ENCODE measurements at places on chromosomes 6 and 20.
A peak's percentile ranks its signal among the peaks of the same experiment; 100 is the strongest.

DNA sequence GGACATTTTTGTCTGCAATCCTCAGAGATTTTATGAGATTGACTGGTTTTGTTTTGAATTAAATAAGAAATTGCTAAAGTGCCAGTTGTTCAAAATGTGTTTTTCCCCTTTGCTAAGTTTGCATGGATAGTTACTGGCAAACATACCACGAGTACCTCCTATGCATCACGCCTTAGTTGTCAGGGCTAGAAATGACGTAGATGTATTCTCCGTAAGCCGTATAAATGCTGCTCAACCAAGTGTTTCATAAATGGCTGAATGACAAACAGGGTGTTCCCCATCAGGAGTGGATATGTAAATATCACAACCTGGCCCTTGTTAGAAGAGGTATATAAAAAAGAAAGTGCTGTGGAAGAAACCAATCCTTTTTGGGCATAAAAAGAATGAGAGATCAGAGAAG, 341.1 kb upstream of the ZFP64 start:
- no peak for DNase-seq

GRCh38 chr6:159981403-159982245, 12.7 kb downstream of the IGF2R start:
- peak; percentile 38 for DNase-seq

DNA sequence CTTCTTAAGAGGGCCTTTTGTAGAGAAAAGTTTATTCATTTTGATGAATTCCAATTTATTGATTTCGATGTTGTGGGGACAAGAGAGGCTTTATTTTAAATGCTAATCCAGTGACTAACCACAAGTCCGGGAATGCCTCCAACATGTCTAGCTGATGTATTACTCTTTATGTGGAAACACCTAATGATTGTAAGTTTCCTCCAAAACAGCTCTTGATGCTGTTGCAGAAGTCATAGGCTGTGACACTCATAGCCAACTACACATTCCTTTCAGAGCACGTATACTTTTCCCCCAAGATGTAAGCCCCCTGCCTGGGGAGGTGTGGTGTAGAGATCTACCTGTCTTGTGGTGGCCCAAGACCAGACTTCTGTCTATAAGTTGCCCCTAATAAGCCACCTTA, 61.3 kb upstream of the RNF24 start:
- DNase-seq, result no peak

DNA sequence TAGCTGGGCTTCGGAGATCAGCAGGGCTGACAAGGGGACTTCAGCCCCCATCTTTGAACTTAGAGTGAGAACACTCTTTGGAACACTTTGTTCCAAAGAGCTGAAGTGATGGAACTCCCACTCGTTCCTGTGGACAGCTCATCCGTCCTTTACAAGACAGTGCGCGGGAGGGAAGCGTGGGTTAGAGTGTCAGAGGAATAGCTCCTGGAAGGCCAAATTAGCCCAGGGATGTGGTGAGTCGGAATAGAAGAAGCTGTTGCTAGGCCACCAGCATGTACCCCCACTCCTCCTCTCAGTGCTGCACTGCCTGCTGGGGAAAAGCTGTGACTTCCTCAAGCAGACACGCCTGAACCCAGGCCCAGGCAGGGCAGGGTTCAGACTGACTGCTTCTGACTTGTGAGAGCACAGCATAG, 1.7 kb downstream of the SDCBP2 start:
- no peak for DNase-seq

- peak; percentile 66 for DNase-seq
These were observed 20.7 kb upstream of the TRIM27 start for GRCh38 chr6:28944412-28944865.

DNA sequence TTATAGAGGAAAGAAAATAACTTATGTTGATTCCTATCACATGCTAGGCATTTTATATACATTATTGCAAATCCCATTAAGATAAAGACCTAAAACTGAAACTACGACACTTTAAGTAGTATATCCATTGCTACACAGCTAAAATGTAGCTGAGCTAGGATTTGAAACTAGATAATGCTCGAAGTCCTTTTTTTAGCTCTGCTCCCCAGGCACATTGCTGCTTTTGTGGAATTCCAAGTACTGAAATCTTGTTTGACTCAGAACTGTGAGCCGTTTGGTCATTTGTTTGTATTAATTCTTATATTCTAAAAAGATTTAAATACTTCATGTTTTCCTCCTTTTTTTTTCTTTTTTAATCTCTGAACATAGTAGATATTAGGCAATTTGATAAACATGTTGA, 644.8 kb downstream of the HACE1 start:
- no peak for DNase-seq

GRCh38 chr6:109445382-109445781, 4.9 kb downstream of the SMPD2 start:
- DNase-seq, result no peak

- DNase-seq, result no peak
These were observed 49.9 kb downstream of the PIGU start for GRCh38 chr20:34626992-34627391.

- no peak for DNase-seq
These were observed 196.3 kb downstream of the KHDC1L start for GRCh38 chr6:73028893-73029450.

- DNase-seq, result no peak
These were observed 161.4 kb downstream of the CD109 start for GRCh38 chr6:73857341-73857890.

DNA sequence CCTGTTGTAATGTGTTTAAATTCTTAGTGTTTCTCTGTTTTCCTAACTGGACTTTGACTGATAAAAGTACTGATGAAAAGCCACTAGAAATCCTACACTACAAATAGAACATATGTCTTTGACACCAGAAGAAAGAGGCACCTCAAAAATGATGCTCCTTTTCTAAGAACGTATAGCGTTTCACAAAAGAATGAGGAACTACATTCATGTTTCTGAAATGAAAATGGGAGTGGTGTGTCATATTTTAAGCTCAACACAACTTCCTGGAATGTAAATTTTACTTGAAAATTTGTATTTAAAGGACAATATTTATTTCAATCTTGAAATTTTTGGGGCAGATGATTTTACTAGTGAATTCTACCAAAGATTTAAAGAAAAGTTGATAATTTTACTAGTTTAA, 35.3 kb downstream of the KIAA0408 start:
- no peak for DNase-seq

DNA sequence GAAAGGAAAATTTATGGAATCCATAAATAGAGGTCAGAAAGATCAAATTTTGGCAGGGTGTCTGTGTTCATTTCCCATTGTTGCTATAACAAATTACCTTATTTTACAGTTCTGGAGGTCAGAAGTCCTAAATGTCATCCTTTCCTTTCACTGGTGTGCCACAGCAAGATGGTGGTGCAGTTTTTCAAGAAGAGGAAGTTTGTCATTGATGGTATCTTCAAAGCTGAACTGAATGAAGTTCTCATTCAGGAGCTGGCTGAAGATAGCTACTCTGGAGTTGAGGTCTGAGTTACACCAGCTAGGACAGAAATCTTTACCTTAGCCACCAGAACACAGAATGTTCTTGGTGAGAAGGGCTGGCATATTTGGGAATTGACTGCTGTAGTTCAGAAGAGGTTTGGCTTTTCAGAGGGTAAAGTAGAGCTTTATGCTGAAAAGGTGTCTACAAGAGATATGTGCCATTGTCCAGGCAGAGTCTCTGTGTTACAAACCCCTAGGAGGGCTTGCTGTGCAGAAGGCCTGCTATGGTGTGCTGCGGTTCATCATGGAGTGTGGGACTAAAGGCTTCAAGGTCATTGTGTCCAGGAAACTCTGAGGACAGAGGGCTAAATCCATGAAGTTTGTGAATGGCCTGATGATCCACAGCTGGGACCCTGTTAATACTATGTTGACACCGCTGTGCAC, 7.2 kb upstream of the CCNC start:
- DNase-seq, result no peak

GRCh38 chr6:53975941-53976615, 135.2 kb upstream of the MLIP start:
- DNase-seq, result no peak

GRCh38 chr6:141552031-141552430, 580.7 kb upstream of the GJE1 start:
- DNase-seq, result no peak

DNA sequence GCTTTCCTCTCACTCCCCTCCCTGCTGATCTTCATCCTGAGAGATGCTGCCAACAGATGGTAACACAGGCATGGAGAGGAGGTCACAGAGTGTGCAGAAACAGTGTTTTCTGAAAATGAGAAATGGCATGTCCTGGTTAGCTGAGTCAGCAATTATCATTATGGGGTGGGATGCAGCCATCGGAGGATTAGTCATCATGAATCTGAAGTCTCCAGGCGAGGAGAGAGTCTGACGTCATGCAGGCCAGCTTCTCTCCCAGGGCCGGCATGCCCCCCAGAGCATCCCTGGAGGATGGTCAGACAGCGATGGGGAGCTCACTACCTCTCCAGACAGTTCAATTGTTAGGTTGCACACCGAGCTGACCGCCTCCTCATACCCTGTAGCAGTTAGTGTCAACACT, 4.7 kb upstream of the GTSF1L start:
- DNase-seq, result no peak

- DNase-seq, result no peak
These were observed 55.1 kb downstream of the MYLK4 start for GRCh38 chr6:2695454-2696095.

DNA sequence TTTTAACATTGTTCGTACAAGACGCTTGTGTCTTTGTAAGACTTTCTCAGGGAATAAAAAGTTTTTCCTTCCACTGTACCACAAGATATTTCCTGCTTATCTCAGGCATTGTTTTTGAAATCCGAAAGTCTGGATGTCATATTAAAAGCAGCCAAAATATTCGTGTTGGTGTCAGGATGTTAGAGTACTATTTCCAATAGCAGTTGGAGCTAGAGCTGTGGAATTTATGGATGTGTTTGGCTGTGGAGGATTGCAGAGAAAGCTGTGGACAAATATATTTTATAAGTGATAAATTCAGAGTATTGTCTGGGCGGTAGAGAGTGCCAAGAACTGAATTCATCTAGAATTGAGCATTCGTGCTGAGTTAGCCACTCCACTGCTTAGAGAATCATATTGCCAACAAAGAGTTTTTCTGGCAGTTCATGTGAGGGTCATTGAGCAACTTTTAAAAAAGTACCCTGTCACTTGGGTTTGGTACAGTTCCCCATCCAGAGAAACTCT, 57.7 kb downstream of the ZDHHC14 start:
- DNase-seq, result no peak

GRCh38 chr6:134967711-134968110, 17.8 kb upstream of the ALDH8A1 start:
- DNase-seq, result no peak

DNA sequence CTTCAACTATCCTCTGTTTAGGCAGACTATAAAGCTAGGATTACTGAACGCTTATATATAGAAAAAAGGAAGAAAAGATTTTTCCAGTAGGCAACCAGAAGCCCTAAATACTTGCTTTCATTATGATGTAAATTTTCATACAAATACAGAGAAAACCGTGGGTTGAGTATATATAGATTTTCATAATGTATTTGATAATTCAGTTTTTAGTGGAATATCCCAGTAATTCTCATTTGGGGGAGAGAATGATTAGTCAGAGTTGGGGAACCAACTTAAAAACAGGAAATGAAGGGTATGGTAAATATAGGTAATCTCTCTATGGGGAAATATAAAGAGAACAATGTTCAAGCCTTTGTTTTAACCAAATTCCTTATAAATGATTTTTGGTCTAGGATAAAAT, 154.0 kb upstream of the CITED2 start:
- no peak for DNase-seq

DNA sequence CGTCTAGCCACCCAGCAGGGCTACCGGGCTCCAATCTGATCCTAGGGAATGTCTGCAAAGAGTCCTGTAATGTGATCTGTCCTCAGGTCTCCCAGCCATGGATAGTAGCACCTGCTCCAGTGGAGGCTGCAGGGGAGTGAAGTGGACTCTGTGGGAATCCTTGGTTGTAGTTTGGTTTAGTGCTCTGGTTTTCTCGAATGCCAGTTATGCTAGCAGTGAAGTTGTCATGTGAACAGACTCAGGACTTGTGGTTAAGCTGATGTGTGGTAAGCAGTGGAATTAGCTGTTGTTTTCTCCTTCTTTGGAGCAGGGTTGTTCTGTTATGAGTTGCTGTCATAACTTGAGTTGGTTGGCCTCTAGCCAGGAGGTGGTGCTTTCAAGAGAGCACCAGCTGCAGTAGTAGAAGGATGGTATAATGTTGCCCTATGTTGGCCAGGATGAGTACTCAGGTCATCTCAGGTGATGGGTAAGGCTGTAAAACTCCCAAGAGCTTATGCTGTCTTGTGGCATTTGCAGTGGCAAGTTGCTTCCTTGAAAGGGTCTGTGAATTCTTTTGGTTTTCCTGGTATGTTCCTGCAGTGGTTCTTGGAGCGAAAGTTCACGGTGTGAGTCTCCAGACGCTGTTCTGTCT, 390.2 kb downstream of the UTRN start:
- DNase-seq, result peak; percentile 15

DNA sequence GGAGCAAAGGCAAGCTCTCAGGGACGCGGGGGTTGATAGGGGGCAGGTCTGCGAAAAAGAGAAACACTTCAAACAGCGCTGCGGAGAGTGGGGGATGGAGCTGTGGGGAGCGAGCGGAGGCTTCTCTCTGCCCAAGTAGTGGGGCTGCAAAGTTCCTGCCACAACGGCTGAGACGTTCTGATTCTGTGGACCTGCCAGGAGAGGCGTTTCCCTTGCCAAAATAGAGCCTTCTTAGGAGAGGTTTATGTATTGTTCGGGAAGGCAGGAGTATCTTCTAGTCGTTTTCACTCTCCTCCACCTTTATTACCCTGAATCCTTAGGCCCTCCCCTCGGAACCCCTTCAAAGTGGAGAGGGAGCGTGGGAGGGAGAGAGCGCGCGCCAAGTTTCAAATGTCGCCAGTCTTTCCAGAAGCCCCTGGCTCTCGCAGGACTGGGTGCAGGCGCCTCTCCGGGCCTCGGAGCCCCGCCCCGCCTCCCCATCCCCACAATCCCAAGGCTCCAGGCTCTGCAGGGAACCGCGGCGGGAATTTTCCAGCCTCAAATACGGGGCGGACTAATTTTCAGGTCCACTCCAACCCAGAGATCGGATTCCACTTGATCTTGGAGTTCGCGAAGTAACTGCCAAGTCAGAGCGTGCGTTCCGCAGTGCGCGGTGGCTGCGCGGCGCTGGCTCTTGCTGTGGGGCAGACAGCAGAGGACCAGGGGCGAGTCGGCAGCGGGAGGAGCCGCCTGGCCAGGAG, 10.0 kb upstream of the POU3F2 start:
- no peak for DNase-seq

GRCh38 chr20:3786665-3787323, at the start of gene CENPB:
TSS of gene CENPB (minus strand) at chr20:3786740. CDS start at chr20:3786483, 257 bp downstream.
- peak; percentile 91 for DNase-seq

DNA sequence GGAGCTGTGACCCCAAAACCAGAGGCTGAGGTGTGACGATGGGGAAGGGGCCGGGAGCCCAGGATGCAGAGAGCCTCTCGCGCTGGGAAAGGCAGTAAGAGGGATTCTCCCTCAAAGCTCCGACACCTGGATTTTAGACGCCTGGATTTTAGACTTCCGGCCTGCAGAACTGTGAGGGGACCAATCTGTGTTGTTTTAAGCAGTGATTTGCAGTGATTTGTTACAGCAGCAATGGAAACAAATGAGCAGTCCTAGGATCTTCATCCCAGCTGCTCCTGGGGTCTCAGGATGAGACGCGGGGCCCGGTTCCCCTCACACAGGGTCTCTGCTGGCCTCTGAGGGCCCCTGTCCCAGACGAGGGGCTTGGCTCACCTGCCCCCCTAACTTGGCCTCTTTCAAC, 365.5 kb downstream of the THBS2 start:
- no peak for DNase-seq

Data from activated naive CD4-positive, alpha-beta T cell treated with anti-CD3 and anti-CD28 coated beads, Interleukin-2, amount 50 U/mL, for 16 hours (primary cell).